ENCODE measurements at places on chromosomes 1 and 21.
A peak's percentile ranks its signal among the peaks of the same experiment; 100 is the strongest.

DNA sequence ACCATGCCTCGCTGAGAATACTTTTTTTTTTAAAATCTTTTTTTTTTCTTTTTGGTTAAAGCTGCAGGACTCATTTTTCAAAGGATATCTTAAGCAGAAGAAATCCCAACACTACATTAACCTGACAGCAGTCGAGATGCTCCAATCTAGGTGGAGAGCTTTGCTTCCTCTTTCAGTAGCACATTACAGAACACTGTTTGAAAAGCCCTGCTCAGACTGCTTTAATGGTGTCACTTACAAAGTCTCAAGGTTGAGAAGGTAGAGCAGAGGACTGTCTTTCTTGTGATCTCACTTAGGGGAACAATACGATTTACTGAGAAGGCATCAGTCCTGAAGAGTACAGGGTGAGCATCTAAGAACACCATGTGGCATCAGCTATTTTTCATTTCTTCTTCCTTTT, 21.0 kb upstream of the CPLANE2 start:
- no peak for DNase-seq

- no peak for DNase-seq
Observed at GRCh38 chr21:34728479-34728878, 59.7 kb downstream of the CLIC6 start.

DNA sequence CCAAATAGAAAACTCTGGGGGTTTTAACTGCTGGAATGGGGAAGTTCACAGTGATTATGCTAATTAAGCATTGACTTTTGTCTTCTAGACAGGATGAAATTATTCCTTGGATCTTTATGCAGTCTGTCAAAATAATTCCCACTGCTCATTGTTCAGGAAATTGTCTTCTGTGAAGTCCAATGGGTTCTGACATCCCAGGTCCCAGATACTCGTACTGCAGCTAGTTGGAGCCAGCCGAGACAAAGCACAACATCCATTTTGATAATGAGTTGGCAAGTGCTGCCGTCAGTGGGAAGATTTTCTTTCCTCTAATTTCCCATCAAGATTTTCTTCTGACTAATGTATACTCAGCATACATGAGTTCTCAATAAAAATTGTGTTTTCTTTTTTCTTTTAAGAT, 17.3 kb upstream of the B3GALT5 start:
- DNase-seq = no peak

GRCh38 chr1:16677552-16678431, 11.0 kb upstream of the RNU1-3 start:
- peak; percentile 15 for DNase-seq

DNA sequence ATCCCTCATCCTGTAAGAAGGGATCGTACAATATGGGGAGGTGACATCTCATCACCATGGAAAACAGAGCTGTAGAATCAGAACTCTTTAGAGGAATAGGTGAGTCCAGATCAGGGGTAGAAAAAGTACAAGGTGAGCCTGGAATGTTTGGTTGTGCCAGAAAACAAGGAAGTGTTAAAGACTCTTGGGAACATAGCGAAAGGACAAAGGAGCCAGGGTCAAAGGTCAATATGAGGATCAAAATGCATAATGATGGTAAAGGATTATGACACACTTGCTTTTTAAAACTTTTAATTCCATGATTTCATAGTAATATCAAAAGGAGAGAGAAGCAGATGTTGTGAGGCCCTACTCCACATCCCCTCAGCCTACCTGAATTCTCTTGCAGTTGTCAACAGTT, 19.2 kb upstream of the TRIM33 start:
- DNase-seq = no peak

- peak; percentile 95 for DNase-seq
Observed at GRCh38 chr1:145858901-145859490, at the start of gene PIAS3. PIAS3 (minus strand) TSS chr1:145859081; CDS start chr1:145858990, 91 bp downstream.

- DNase-seq = no peak
Observed at GRCh38 chr1:161989786-161990185, 33.9 kb downstream of the OLFML2B start.

- DNase-seq = no peak
Observed at GRCh38 chr1:169527451-169528214, 41.9 kb upstream of the SLC19A2 start.

GRCh38 chr1:153546796-153547559, 1.4 kb upstream of the S100A4 start:
- no peak for DNase-seq

DNA sequence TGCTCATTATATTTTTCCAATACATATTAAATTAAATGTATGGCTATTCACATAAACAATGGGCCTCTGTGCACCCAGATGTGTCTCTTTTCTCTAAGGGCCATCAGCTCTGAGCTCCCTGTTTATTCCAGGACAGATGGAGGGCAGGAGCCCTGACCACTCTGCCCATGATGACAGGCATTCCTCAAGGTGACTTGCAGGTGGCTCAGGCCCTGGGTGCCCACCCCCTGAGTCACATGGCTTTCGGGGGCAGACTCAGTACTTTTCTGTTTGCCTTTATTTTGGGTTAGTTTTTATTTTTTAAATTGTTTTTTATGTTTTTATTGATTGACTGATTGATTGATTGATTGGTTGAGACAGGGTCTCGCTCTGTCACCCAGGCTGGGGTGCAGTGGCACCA, 6.4 kb upstream of the LRP8 start:
- DNase-seq = no peak

DNA sequence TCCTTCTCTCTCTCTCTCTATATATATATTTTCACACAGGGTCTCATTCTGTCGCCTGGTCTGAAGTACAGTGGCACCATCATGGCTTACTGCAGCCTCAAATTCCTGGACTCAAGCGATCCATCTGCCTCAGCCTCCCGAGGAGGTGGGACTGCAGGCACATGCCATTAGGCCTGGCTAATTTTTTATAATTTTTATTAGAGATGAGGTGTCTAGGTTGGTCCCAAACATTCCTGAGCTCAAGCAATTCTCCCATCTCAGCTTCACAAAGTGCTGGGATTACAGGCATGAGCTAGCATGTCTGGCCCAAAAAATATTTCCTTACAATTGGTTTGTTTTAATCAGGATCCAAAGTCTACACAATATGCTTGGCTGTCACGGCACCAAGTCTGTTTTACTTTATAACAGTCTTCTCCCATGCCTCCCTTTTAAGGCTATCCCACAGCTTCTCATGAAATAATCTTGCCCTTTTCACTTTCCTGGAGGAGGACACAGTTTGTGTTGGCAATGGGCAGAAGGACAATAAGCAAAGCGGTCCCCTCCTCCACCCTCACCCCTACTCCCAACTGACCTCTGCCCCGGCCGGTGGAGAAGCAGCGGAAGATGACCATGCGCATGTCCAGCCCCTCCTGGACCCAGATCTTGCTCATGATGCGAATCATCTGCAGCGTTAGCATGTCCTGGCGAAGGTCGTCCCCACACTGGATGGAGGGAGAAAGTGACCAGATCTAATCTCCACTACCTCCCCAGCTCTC, 28.2 kb upstream of the PPP1R15B start:
- DNase-seq = no peak

- DNase-seq = no peak
Observed at GRCh38 chr1:86054396-86054795, 102.2 kb downstream of the COL24A1 start.

GRCh38 chr1:31182352-31182751, 57.3 kb downstream of the NKAIN1 start:
- DNase-seq = peak; percentile 77

DNA sequence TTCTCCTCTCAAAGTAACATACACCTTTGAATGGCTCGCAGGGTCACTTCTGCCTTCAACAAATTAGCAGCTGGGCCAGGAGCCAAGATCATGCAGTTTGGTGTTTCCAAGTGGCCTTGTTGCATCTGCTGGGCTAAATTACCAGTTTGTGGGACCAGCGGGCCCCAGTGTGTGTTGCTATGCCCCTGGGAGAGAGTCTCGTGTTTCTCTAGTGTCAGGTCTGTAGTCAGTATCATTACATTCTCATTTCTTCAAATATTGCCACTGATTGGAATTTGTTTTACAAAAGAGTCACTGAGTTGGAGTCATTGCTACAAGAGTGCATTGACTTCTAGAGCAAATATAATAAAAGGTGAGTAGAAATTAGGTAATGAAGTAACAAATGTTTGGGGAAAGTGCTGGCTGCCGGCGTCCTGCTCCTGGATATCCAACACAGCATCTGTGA, 35.5 kb downstream of the RHOU start:
- DNase-seq = no peak

DNA sequence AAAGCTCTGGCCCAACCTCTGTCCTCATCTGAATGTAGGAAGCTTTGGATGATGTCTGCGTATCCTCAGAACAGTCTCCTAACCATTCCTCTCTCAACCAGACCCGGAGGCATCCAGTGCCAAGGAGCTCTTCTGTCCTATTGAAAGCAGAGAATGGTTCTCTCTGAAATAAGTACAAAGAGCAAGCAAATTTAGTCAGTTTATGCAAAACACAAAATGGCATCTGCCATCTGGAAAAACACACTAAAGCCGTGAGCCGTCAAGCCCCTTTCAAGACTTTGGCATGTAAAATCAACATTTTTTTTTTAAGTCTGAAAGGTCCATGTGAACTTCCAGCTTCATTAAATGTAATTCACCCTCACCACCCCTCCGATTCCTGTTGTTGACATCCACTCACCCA, 21.7 kb upstream of the PROX1 start:
- DNase-seq = no peak

GRCh38 chr21:29033871-29034270, 9.4 kb downstream of the USP16 start:
- no peak for DNase-seq

- DNase-seq = no peak
Observed at GRCh38 chr1:235105051-235106043, 23.3 kb downstream of the TOMM20 start.

GRCh38 chr1:36284517-36284916, 21.7 kb upstream of the SH3D21 start:
- no peak for DNase-seq

DNA sequence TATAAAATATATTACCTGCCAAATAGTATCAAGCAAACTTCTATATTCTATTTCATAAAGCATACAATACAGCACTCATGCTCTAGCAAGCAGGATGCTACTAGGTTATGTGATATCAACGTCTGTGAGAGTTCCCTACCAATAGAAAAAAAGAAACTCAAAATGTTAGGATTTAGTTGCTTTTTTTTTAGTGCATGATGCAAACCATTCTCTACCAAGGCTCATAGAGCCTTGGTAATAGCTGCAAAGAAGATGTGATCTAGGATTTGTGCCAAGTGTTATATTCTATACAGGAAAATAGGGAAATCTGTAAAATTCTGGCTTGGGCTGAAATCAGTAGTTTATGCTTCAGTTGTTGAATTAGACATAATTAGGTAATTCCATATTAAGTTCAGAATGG, 394.4 kb downstream of the DSCAM start:
- no peak for DNase-seq

DNA sequence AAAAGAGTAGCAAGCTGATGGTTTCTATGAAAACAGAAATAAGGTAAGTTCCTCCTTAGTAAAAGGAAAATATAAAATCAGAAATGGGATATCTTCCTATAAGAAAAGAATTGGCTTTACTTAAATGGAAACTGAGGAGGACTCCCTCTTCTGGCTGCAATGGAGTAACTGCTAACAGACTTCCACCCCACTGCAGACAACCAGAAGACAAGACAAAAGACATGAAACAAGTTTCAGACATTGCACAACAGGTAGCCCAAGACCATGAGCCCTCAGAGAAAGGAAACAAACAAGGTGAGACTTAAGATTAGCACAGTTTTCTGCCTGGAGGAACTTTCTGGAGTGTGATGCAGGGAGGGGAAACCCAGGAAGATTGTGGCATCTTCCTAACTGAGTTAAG, 17.0 kb upstream of the OLFML2B start:
- DNase-seq = no peak

DNA sequence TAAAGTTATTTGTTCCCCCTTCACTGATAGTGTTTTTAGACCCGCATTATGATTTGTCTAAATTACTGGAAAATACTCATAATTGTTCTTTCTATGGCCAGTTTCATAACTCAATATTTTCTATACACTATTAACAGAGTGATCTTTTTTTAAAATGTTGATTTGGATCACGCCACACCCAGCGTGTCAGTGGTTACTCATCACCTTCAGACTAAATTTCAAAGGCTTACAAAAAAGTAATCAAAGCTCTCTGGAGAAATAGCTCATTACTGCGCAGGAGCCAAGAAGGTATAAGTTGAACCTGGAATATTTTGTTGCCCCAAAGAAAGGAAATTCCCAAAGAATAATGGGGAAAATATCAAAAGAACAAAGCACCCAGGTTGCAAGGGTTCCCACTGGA, 104.9 kb downstream of the EVI5 start:
- DNase-seq = no peak

DNA sequence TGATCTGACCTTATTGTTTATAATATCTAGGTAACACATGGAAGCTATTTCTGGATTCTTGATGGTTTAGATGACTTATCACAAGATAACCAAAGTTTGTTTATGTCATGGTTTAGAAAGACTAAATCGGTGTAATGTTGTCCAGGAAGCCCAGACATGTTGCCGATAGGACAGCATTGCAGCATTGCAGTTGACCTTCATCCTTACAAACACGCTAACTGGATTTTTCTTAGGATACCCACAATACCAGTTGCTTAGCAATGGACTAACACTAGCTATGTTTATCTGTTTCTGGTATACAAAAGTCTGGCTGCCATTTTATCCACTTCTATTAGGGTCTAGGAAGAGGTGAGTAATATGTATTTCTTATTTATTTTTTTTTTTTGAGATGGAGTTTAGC, 11.7 kb upstream of the DPH5 start:
- DNase-seq = no peak

DNA sequence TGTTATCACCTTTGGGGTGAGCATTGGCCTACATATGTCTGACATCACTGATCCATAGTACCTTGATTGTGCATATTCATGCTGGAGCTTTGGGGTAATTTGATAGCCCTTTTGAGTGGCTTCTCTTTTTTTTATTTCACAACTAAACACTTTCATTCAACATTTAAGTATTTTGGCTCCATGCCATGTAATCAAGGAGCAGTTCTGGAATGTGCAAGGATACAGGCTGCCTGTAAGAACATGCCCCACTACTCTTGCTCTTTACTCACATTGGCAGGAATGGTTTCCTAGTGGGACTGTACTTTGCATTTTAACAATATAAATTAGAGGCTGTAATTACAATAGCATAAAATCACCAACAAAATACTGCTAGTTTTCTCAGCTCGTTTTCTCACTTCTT, 300.7 kb upstream of the SPAG17 start:
- DNase-seq = no peak

- DNase-seq = no peak
Observed at GRCh38 chr1:63718541-63718970, 55.3 kb upstream of the ROR1 start.

GRCh38 chr1:223142795-223143536, at the start of gene TLR5:
TLR5 (minus strand) TSS chr1:223143248; CDS start chr1:223113031, 30,217 bp downstream.
- peak; percentile 89 for DNase-seq

DNA sequence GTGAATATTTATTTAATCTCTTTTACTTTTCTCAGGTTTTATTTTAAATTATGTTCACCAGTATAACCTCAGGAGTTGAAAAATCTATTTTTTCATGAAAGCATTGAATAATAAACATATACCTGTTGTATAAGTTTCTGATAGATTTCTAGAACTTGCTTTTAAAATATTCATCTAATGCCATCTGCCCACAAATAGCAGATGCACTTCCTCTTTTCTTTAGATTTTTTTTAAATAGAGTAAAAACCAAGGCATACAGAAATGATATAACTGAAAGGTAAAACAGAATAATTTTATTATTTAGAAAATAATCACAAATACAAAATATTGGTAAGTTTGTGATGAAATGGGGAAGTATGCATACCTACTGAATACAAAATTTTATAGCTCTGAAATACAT, 130.7 kb upstream of the PRMT6 start:
- no peak for DNase-seq
